ENCODE measurements at places on chromosomes 12 and 14. TPM values are rescaled to one million over a fixed set of nuclear protein-coding genes. Genes with fewer than 3 reads are reported as not detected.

Gene MMP19
- 5.0 TPM for total RNA-seq

Gene RHEBL1
- total RNA-seq, result 0.35 TPM

DNA sequence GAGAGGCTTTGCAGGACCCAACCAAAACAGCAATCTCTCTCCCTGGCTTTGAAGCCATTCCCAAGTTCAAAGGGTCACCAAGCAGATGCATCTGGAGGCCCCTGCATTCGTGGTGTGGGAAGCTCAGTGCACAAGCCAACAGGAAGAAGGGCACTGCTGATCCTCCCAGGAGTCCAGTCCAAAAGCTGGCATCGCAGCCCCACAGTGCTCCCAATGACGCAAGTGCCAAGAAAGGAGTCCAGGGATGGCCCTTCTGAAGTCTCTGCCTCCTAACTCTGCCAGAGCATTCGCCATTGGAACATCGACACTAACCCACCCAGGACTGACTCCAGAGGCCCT is 25.1 kb downstream of the PXN start:
- DNase-seq, result no peak
- no peaks in the 10 kb centered on the region for H3K27me3 ChIP-seq
- no peaks in the 10 kb centered on the region for H3K36me3 ChIP-seq

DNA sequence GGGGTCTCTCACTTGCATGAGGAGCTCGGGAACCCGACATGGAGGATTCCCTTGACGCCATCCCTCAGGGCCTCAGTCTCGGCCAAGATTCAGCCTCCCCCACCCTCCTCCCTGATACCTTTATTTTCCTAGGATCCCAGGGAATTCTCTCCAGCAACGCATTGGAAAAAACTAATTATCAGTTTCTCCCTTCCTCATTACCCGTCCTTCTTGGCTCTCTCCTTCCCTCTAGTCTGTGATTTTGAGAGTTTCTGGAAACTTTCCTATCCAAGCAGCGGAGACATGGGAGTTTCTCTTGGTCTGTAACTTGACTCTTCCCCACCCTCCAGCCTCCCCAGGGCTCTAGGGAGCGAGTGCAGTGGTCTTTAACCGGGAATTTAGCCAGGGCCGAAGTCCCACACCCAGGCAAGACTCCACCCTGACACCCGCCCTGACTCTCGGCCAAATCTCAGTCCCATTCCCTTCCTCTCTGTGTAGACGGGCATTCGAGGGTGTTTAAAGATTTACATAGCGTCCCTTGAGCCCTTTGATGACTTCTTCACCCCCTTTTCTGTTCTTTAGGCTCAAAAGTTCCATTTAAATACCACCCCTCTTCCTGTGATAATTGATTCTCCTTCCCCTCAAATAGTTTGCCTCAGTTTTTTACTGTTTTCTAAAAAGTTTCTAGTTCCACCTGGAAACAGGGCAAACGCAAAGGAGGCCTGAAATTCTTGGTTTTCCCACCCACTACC is 6.7 kb downstream of the HOXC5 start:
- no peaks in the 10 kb centered on the region for H3K4me1 ChIP-seq
- H3K36me3 ChIP-seq, result no peaks in the 10 kb centered on the region
- H3K4me3 ChIP-seq, result no peak overlapping the region
- H3K27ac ChIP-seq, result no peak overlapping the region

DNA sequence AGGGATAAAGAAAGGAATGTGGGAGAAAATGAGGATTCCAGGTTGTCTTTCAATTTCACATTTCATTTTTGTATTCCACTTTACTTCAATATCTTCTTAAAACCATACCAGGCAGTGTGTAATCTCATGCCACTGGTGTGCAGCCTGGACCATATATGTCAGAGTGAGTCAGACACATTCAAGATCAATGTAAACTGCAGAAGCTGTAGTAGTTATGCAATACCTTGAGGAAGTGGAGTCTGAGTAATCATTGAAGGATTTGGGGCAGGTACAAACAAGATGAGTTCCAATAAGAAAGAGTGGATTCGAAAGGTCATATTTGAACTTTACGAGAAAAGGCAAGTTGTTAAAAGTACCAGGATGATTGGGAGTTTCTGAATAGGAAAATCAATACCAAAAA is 14.1 kb downstream of the PLCZ1 start:
- no peaks in the 10 kb centered on the region for H3K36me3 ChIP-seq
- no peaks in the 10 kb centered on the region for H3K4me1 ChIP-seq
- H3K27me3 ChIP-seq, result no peaks in the 10 kb centered on the region
- DNase-seq, result no peak
- no peak overlapping the region for H3K27ac ChIP-seq

GRCh38 chr14:71237556-71237955 is 330.3 kb downstream of the PCNX1 start:
- peaks cover 12% of the 10 kb centered on the region for H3K4me1 ChIP-seq
- H3K27ac ChIP-seq, result no peak overlapping the region
- H3K4me3 ChIP-seq, result no peak overlapping the region
- DNase-seq, result no peak

DNA sequence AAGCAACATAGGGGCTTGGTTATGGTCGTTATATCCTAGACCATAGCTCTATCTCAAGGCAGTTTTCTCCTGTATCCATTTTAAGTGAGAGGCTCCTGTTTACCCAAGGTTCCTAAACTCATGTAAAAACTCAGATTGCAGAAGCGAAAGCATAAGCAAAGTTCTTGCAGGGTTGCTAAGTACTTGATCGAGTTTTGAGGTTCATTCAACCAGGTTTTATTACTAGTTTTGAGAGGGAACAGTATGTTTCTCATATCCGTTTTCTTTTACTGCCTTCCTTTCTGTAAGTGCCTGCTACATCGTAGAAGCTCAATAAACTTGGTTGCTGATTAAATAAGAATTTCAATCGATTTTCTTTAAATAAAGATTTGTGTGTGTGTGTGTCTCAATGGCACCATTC is 5.1 kb downstream of the AKAP3 start:
- no peak for DNase-seq
- no peak overlapping the region for H3K4me3 ChIP-seq
- H3K4me1 ChIP-seq, result no peaks in the 10 kb centered on the region
- no peaks in the 10 kb centered on the region for H3K27me3 ChIP-seq
- H3K27ac ChIP-seq, result no peak overlapping the region
- H3K36me3 ChIP-seq, result no peaks in the 10 kb centered on the region
